ENCODE measurements at places on chromosomes 1 and 21. TPM values are rescaled to one million over a fixed set of nuclear protein-coding genes. Genes with fewer than 3 reads are reported as not detected.
A peak's percentile ranks its signal among the peaks of the same experiment; 100 is the strongest.

CFAP141 gene
- not detected for total RNA-seq

WRAP73 gene
- 9.7 TPM for total RNA-seq

S100A7 gene
- total RNA-seq, result not detected

ADAM30 gene
- total RNA-seq, result under 0.01 TPM

RERE gene
- total RNA-seq, result 51.4 TPM

FCGR3A gene
- not detected for total RNA-seq

DNA sequence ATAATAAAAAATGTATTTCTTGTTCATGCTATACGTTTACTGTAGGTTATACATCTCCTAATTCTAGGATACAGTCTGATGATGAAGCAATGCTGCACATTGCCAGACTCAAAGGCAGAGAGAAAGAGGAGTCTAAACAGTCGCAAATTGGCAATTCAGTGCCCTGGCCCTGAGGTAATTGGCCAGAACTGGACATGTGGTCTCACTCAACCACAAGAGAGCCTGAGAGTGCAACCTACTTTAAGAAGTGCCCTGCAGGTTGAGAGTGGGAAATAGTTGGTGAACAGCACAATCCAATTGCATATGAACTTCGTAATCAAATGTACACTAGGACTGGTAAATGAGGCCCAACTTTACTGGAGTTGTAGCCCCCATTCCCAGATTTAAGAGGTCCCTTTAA lies 5.0 kb upstream of the SLC35A3 start:
- DNase-seq, result no peak

GRCh38 chr1:233714631-233715217 lies 100.8 kb downstream of the KCNK1 start:
- DNase-seq, result no peak

DNA sequence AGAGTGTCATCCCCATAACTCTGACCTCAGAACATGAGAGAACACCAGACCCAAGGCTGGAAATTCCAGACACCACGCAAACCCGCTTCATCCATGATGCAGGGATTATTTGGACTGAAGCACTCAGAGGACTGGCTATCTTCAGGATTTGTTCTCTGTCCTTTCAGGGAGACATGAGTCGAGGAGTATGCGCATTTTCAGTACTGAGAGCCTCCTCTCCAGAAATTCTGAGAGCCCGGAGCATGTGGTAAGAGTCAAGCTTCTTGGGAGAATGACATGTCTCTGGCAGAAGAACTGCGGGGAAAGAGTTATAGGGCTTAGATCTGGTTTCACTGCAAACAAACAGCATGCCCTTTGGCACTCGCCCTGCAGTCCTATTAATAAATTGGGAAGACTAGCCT lies 6.9 kb downstream of the LAX1 start:
- peak; percentile 72 for DNase-seq

- no peak for DNase-seq
These were observed 592 bp downstream of the AGRN start for GRCh38 chr1:1020415-1021009.

DNA sequence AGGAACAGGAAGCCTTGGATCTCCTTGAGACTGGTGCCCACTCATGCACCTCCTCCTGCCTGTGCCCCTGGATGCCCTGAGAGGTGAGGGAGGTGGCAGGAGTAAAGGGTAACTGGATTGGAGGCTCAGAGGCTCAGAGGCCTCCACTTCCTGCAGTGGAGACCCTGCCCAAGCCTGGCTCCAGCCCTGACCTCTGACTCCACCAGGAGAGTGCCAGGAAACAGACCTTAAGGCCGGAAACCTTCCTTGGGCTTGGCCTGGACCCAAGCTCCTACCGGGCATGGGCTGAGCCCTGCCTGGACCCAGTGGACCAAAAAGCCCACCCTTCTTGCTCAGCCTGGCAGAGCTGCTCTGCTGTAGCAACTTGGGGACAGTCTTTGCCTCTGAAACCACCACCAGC lies 15.0 kb upstream of the CELA3B start:
- no peak for DNase-seq

GRCh38 chr1:204602111-204602579 lies 83.4 kb downstream of the LRRN2 start:
- no peak for DNase-seq

DNA sequence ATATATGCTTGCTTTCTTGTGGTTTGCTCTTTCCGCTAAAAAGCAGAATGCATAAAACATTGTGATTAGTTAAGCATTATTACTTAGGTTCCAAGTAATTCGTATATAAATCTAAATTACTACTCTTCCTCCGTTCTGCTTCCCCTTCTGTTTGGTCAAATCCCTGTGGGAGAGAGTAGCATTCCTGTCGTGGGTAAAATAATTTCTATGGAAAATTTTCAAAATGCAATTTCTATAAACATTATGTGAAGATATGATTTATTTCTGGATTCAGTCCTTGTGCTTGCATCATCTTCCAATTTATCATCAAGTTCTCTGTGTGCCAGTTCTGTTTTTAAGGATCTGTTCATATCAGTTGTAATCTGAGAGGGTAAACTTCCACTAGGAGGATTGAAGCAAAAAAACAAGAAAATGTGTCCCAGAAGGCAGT lies 7.2 kb upstream of the WARS2 start:
- peak; percentile 70 for DNase-seq

DNA sequence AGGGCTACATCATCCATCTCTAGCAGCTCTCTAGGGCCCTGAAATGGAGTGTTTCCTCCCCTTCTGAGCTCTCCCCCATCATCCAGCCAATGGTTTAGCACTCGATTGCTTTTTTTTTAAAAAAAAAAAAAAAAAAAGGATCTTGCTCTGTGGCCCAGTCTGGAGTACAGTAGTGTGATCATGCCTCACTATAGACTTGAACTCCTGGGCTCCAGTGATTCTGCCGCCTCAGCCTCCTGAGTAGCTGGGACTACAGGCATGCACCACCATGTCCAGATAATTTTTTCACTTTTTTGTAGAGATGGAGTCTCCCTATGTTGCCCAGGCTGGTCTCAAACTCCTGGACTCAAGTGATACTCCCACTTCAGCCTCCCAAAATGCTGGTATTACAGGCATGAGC lies 12.1 kb upstream of the ITPKB start:
- DNase-seq, result no peak

DNA sequence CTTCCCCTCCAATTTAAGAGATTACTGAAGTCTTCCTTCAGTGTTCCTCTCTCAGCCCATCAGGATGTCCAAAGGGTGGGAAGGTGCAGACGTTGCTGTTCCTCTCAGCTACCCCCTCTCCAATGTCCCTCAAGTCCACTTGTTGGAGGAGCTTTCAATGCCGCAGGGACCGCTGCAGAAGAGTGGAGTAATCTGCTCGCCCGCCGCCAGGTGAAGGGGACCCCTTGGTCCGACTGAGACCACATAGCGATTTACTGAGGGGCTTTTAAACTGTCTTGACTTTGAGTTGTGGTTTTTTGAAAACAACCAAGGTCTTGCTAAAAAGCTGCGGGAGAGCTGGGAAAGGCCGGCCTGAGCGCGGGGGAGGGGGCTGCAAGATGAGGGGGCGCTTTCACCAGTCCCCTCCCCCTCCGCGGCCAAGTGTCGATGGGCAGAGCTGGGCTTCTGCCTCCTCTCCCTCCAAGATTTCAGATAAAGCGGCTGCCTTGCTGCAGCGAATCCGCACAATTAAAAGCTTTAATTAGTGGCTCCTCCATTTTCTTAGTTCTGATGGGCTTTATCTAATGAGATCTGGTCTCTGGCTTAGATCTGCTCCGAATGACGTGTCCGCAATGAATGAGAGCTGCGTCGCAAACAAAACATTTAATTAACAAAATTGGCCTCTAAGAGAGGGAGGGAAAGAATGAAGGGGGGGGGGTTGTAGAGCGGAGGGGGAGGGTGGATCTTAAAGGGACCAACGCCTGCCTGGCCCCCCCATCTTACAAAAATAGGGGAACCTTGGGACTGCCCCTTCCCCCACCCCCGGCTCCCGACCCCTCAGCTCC lies 5.9 kb downstream of the LMO4 start:
- peak; percentile 63 for DNase-seq

GRCh38 chr1:163273766-163274441 lies 47.9 kb upstream of the NUF2 start:
- DNase-seq, result no peak

- no peak for DNase-seq
These were observed 4.6 kb downstream of the GPATCH2 start for GRCh38 chr1:217626321-217626720.

DNA sequence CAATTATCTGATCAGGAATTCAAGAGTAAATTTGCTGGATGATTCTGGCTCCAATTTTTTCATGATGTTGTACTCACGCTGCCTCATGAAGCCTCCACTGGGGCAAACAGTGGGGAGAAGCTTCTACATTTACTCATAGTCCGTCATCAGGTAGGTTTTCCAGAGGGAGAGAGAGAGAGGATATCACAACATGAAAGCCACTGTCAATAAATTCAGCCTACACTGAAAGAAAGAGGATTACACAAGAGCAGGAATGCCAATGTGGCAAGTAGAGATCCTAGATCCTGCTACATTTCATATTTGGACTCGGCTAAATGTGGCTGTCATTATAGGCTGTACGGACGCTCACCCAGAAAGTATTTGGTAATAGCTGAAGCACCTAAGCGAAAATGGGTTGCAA lies 819.9 kb downstream of the BRINP3 start:
- no peak for DNase-seq

- no peak for DNase-seq
These were observed 35.0 kb upstream of the JAK1 start for GRCh38 chr1:65001231-65001792.

GRCh38 chr1:109975718-109976117 lies 8.8 kb upstream of the AHCYL1 start:
- peak; percentile 88 for DNase-seq

DNA sequence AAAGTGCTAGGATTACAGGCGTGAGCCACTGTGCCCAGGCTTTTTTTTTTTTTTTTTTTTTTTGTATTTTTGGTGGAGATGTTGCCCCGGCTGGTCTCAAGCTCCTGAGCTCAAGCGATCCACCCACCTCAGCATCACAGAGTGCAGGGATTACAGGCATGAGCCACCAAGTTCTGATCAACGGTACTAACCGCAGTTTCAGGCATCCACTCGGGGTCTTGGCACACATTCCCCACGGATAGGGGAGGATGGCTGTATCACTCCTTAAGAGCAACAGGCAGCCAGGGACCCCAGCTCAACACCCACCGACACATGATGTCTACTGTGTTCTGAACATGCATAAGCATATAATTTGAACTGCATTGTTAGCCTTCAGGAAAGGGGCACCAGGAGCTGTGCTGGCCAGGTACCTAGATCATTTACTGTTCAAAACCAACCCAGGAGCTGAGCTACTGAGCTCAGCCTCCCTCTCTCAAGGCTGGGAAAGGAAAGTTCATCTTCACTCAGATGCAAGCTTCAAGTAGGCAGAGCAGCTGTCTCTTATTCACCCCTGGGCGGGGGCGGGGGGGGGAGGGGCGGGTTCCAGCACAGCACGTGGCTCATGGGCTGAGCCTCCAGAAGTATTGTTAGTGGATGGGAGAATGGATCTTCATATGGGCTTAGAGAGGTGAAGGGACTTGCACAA lies 24.7 kb downstream of the CAPZB start:
- no peak for DNase-seq

GRCh38 chr1:67942274-67942673 lies 108.2 kb downstream of the DIRAS3 start:
- peak; percentile 40 for DNase-seq

- DNase-seq, result peak; percentile 64
These were observed 183.5 kb downstream of the CDC42BPA start for GRCh38 chr1:227134686-227135314.

Measured in fibroblast of villous mesenchyme (primary cell).